ENCODE measurements at places on chromosomes 1 and 21.

GRCh38 chr1:244154872-244155531 lies 103.9 kb downstream of the ZBTB18 start:
- DNase-seq = no peak

DNA sequence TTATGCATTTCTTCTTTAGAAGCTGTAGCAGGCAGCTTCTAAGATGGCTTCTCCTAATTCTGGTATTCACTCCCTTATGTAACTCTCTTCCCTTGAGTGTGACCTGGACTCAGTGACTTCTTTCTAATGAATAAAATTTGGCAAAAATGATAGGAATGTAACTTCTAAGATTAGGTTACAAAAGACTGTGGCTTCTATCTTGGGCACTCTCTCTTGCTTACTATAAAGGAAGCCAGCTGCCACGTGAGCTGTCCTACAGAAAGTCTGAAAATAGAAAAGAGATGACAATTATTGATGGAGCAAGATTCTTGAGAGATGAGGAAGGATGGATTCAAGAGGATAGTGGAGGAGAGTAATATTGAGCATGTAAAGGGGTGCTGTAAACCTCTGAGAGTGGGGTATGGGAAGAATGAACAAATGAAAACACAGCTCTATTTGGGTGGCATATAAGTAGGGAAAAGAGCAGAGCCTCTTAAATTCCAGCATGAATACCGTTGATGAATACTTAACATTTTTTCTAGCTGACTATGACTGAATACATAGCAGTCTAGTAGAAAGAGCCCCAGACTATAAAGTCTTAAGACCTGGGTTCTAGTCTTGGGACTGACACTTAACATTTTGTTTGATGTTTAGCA lies 5.5 kb downstream of the TSEN15 start:
- no peak for DNase-seq

DNA sequence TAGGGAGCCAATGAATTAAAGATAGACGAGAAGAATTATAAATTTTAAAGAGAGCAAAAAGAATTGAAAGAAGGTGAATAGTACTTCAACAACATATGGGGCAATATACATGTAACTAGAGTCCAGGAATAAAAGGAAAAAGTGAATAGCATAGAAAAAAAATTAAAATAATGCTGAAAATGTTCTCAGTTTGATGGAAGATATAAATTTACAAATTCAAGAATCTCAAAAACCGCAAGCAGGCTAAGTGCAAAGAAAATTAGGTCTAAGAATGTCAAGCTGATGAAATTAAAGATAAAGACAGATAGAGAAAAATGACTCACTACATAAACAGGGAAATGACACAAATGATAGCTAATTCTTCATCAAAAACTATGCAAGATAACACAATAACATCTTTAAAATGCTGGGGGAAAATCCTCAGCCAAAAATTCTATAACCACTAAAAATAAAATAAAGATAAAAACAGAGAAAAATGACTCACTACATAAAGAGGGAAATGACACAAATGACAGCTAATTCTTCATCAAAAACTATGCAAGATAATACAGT lies 326.3 kb downstream of the TBX15 start:
- DNase-seq = no peak

DNA sequence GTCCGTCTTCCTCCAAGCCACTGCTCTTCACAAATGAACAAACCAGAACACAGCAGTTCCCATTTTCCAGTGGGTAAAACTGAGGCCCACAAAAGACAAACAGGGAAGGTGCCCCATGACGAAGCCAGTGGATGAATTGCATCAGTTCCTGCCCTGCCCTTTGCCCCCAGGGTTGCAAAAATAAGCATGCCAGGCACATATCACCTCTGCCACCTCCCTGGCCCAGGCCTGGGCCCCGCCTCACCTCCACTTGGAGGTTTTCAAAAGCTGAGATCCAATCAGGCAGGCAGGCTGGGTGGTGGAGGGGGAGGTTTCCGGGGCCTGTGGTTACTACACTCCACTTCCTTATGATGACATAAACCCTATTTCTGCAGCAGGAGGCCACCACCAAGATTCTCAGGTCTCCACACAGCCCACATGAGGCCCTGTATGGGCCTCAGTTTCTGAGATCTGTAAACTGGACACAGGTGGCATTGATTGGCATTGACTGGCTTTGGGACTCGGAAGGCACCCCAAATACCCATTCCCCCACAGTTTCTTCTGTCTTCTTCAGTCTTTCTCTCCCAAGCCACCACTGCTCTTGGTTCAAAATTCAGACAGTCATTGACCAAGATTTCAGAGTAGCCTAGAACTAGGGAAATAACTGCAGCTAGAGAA lies 4.1 kb downstream of the KIF21B start:
- DNase-seq = peak; percentile 97

- no peak for DNase-seq
Observed at GRCh38 chr21:28805885-28806284, 186.8 kb downstream of the LTN1 start.

- DNase-seq = no peak
Observed at GRCh38 chr1:39294531-39294930, 90.0 kb downstream of the MACF1 start.

DNA sequence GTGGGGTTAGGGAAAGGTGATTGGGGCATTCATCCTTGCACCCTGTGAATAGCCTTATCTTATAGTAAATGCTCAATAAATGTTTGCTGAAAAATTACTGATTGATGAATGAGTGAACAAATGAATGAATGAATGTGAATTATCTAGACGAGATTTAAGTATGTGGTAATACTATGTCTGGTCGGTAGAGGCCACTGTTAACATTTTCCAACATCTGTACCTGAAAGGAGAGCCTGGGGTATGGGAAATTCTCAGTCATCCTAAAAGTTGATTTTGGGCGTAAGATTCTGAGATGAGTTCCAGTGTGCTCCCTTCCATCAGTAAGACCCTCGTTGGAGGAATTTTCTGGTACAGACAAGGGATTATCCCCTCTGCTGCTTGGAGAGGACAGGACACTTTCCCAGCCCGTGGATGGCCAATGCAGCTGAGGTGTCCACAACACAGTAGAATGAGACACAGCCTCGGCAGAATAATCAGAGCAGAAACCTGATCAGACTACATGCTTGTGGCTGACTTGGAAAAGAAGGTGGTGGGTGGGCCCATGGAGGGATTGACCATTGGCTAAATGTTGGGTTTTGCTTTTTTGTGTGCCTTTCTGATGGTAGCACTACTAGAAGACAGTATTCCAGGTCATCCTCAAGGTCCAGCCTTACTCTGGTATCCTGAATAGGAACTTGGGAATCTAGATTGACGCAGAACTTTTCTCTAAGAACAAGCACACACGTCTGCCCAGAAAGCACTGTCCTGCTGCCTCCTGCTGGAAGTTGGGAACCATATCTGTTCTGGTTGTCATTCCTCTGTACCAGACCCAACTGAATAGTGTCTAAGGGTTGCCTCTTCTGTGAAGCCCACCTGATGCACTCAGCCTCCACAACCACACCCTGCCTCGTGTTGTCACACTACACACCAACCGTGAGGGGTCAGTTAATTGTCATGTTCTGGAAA lies 262.0 kb downstream of the TNR start:
- no peak for DNase-seq
